ENCODE measurements at places on chromosomes 4 and X.

GRCh38 chr4:74874753-74875367 lies 58.1 kb upstream of the PARM1 start:
- DNase-seq, result no peak

- no peak for DNase-seq
These were observed 28.1 kb downstream of the CLNK start for GRCh38 chr4:10656420-10656819.

DNA sequence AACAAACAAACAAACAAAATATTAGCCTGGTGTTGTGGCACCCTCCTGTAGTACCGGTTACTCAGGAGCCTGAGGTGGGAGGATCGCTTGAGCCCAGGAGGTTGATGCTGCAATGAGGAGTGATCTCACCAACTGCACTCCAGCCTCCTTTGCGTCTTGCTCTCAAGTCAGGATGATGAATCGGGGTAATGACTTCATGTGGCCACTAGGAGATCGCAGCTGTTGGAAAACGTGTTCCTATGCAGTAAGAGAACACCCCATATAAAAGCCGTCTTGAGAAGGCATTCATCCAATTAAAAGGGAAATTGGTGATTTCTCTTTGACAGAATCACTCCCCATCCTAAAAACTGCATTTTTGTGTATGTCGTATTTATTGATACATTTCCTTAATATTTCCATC lies 6.9 kb downstream of the CCNB3 start:
- DNase-seq, result no peak

DNA sequence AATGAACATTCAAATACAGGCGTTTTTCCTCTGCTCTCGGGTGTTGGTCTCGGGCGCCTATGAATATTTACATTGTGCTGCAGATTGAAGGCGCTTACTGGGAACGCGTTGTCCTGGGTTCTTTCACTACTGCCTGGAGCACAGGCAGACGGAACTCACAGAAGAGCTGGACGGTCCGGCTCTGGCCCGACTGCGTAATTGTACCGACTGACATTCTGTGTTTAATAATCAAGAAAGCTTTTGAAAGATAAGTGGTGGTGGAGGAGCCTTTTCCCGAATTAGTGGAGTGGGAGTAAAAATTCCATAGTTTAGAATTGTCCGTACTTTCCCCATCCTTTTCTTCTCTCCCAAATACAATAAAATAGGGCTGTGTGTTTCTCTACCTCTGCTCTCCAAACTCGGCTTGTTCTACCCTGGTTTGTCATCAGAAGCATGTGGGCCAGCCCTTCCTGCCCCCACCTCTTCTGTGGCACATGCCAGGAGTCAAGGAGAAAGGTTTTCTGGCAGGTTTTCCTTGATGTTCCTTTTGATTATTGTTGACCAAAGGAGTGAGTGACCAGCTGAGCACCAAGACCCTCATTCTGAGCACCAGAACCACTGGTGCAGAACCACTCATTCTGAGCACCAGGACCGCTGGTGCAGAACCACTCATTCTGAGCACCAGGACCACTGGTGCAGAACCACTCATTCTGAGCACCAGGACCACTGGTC lies 2.3 kb downstream of the FHDC1 start:
- DNase-seq, result no peak

DNA sequence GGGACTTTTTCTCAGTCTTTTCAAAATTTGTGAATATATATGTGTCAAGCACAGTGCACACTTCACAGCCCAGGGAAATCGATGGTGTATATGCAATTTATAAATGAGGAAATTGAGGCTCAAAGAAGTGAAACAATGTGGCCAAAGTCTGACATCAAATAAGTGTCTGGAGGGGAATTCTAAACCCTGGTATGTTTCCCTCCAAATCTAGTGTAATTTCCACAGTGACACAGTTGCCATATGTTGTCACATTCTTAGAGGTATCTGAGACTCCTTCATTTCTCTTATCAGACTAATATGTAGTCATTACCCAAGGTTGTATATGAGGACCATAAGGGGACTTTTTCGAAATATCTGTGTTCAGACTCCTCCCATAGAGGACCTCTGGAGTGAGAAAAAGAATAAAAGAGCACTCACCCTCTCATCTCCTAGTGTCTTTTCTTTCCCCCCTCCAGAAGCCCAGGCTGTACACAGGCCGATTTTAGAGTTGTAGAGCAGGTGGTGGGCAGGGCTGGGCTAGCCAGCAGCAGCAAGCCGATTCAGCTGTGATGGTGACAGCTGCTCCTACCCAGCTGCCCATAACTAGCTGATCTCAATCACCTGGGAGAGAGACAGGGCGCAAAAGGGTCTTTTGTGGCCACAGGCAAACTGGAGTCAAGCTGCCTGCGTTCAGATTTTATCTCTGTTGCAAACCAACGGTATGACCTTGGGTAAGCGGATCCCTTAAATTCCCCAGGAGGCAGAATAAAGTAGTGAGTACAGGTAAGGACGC lies 55.1 kb downstream of the CLCN5 start:
- no peak for DNase-seq

GRCh38 chrX:16130707-16131106 lies 7.3 kb downstream of the GRPR start:
- DNase-seq, result no peak
